ENCODE measurements at places on chromosomes 12 and 14. TPM values are rescaled to one million over a fixed set of nuclear protein-coding genes. Genes with fewer than 3 reads are reported as not detected.

Gene DYRK4
- 32.1 TPM for total RNA-seq

Gene CD163
- total RNA-seq: 174 TPM

DNA sequence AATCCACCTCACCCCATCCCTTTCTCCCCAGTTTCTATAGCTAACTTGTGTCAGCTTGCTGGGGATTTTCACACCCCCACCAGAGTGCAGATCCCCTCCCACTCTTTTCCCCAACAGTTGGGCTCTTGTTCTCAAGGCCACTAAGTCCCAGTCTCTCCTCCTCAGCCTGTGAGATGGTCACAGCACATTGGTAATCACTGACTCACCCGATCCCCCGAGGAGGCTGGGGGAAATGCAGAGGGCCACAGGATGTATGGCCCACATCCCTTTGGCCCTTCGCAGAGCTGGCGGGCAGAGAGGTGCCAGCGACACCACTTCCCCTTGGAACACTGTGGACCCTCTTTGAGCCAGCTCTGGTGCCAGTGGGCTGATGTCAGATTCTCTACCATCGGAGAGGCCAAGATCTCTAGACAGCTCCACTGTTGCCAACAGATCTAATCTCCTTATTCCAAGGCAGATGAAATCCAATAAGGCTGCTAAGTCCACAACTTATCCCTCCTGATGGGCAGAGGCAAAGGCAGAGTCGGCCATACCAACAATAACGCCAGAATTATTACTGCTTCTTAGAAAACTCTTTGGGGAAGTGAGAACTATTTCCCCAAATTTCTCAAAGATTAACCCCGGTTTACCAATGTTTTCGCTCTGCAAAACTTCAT is 1.6 kb downstream of the FMNL3 start:
- peak; percentile 65 for DNase-seq

Gene BICDL1
- 2.1 TPM for total RNA-seq

DNA sequence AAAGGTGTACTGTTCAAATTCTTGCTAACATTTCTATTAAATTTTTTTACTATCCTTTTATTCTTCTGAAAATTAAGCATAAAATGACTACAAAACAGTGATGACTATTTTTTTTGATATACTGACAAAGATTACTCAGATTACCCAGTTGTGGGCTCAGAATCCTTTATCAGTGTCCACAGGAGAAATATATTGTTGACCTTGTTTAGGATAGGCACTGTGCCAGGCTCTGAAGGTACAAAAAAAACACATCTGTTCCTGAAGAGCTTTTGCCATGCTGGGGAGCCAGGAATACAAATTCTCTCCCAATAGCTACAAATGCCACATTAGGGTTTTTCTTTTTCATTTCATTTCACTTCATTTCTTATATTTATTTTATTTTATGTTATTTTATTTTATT is 26.9 kb upstream of the GCH1 start:
- no peak for DNase-seq

- DNase-seq: no peak
These were observed 39.1 kb downstream of the CORO1C start for GRCh38 chr12:108691998-108692808.

Gene PKP2
- total RNA-seq: 374 TPM

Gene MANSC4
- total RNA-seq: not detected

Gene KITLG
- 8.0 TPM for total RNA-seq

GRCh38 chr12:114038962-114039361 is 72.8 kb upstream of the RBM19 start:
- no peak for DNase-seq

Gene PLCZ1
- 0.47 TPM for total RNA-seq

GRCh38 chr12:32084017-32084688 is 22.5 kb upstream of the BICD1 start:
- DNase-seq: no peak

- no peak for DNase-seq
These were observed 178.8 kb upstream of the LHX5 start for GRCh38 chr12:113650476-113650875.

DNA sequence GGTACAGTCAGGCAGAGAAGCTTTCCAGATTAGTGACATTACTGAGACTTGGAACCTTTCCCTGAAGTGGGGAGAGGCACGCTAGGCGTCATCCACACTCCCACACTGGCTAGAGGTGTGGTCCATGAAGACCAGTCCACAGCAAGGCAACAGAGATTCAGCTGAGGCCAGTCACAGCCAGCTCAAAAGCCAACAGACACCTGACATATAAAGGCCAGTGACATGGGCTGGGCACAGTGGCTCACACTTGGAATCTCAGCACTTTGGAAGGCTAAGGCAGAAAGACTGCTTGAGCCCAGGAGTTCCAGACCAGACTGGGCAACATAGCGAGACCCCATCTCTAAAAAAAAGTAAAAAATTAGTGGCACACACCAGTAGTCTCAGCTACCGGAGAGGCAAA is 10.9 kb downstream of the HRK start:
- DNase-seq: no peak

Gene PLA2G1B
- not detected for total RNA-seq

Gene RFLNA
- total RNA-seq: 0.31 TPM

Gene KRT84
- total RNA-seq: not detected

DNA sequence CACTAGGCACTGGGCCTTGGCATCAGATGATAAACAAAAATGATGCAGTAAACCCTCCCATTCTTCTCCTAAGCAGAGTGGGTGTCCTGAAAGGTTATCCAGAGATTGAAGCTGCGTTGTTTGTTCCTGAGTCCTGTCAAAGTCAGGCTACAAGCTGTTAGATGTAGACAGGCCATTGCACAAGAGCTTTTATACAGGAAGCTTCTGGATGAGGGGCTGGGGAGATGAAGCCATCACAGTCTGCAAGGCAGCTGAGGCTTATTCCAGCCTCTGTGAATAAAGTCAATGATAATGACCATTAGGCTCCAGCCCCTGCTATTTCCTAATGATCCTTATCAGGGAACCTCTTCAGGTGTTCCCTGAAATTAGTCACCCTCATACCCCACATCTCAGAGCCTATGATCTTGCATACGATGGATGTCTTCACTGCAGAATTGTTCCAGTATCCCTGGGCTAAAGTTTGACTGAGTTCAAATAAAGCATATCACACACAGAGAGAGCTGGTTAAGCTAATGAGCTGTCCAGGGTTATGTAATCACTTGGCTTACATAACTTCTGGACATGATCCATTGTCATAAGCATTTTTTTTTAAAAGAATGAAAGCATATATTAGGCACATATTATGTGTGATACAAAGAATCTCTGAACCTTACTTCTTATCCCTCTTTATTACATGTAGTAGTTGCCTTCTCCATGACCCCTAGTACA is 337.1 kb upstream of the OR4E1 start:
- DNase-seq: no peak

DNA sequence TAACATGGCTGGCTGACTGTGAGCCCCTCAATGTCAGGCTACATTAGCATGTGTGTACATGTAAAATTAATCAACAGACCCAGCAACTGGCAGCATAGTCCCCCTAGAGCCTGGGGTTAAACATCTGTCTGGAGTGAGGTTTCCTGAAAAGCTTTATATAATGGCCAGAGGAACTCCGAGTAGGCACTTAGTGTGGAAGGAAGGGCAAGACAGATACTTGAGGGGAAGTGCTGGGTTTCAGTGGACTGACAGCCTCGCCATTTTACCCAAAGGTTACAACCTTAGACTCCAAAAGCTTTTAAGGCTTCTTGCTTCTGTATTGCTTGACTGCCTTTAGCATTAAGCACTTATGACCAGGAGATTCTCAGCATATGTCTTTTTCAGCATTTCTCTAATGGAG is 430.8 kb downstream of the FLRT2 start:
- no peak for DNase-seq

DNA sequence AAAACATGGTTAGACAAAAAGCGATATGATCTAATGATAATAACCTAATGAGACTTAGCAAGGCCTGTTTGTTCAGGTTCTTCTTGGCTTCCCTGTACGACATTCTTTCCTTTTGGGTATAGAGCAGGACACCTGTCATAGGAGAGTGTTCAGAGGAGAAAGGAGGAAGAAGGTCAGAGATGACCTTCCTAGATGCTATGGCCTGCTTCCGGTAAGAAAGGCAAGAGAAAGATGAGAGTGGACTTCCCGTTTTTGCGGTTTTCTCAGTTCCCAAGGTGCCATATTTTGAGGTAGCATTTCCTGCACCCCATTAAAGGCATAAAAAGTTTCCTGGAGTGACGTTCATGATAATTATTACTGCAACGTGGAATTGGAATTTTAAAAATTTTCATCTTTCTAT is 8.7 kb downstream of the CLEC4E start:
- DNase-seq: no peak

Gene CRADD
- total RNA-seq: 29.1 TPM

GRCh38 chr14:51564460-51564859 is 87.2 kb upstream of the FRMD6 start:
- DNase-seq: no peak

- no peak for DNase-seq
These were observed 138.7 kb downstream of the ETV6 start for GRCh38 chr12:11787933-11788849.

- no peak for DNase-seq
These were observed 74.7 kb downstream of the LLPH start for GRCh38 chr12:66055837-66056319.

Gene CLEC4C
- not detected for total RNA-seq

Gene CLBA1
- 3.2 TPM for total RNA-seq

GRCh38 chr12:51911788-51912711 is 4.7 kb downstream of the ACVRL1 start:
- DNase-seq: peak; percentile 87

GRCh38 chr12:103301642-103302591 is 193.9 kb downstream of the C12orf42 start:
- DNase-seq: peak; percentile 28

All from right cardiac atrium (tissue), 5 donors.